Activated T-helper 1 cell treated with anti-CD3 and anti-CD28 coated beads, Interleukin-2, amount 50 U/mL, for 16 hours (primary cell): ENCODE measurements at places on chromosomes 13 and 19.
A peak's percentile ranks its signal among the peaks of the same experiment; 100 is the strongest.

DNA sequence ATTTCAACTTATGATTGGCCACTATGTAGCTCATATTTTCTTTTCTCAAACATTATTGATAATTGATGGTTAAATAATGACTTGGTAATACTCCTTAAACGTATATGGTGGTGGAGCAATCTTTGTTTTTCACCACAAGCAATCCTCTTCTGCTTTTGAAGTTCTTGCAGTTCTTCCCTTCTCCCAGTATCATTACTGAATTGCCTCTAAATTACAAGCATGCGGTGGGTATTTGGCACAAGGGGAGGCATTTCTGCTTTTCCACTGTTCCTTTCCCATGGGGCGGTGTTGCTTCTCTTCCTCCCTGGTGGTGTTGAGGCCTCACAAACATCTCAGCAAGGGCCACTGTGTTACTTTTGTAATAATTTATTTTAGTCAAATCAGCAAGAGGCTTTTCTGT lies 234.4 kb upstream of the RXFP2 start:
- no peak for DNase-seq

DNA sequence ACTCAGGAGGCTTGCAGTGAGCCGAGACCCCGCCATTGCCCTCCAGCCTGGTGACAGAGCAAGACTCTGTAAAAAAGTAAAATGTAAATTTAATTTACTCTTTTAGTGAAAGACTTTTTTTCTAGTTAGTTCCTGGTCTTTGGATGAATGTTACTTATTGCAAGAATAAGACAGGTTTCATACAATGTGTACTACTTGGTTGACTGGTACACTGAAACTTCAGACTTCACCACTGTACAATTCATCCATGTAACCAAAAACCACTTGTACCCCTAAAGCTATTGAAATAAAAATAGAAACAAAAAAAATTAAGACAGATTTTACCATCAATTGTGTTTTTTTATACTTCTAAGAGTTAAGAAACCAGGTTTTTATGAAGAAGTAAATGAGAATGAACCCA lies 35.5 kb downstream of the GPALPP1 start:
- no peak for DNase-seq

DNA sequence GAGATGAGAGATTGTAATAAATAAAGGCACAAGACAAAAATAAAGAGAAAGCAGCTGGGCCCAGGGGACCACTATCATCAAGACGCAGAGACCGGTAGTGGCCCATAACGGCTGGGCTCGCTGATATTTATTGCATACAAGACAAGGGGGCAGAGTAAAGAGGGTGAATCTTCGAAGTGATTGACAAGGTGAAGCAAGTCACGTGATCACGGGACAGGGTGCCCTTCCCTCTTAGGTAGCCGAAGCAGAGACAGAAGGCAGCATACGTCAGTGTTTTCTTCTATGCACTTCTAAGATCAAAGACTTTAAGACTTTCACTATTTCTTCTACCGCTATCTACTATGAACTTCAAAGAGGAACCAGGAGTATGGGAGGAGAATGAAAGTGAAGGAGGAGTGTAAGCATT lies 4.6 kb upstream of the PRKCG start:
- DNase-seq: peak; percentile 16

DNA sequence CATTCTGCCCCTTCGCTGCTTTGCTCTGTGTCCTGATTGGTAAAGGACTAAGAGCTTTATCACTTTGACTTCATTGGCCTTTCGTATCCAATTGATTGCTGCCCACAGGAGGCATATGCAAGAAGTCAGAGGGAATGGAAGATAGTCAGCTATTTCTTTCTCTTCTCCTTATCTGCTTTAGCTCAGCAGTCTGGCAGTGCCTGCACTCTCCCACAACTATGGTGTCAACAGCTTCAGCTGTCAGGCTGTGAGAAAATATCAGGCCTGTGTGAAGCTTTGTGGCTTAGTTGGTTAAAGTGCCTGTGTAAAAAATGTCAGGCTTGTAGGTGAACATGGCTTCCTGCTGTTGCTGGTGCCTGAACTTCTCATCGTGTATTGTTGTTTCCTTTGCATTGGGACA lies 243.0 kb downstream of the PCDH17 start:
- DNase-seq: no peak

- DNase-seq: no peak
These were observed 1.3 kb upstream of the C1QTNF9 start for GRCh38 chr13:24308068-24308445.
